Stimulated activated CD8-positive, alpha-beta memory T cell treated with anti-CD3 and anti-CD28 coated beads, Interleukin-4, amount 100 ng/mL, for 24 hours (primary cell): ENCODE measurements at places on chromosomes 3 and 15.

DNA sequence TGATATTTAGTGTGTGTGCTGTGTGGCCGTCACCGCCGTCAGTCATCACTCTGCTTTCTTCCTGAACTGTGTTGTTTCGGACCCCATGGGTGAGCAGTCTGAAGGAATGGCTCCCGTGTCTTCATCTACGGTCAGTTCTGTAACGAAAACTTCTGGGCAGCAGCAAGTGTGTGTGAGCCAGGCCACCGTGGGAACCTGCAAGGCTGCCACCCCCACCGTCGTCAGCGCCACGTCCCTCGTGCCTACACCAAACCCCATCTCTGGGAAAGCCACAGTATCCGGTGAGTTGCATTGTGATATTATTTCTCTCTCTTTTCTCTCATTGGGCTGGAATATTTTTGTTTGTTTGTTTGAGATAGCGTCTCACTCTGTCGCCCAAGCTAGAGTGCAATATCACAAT, 34.7 kb downstream of the MAP6D1 start:
- no peak for DNase-seq

GRCh38 chr3:195715583-195716266, 5.1 kb upstream of the MUC20 start:
- no peak for DNase-seq

GRCh38 chr15:44584162-44584749, 47.3 kb downstream of the EIF3J start:
- peak; percentile 37 for DNase-seq

GRCh38 chr3:17795711-17796110, 53.3 kb upstream of the TBC1D5 start:
- DNase-seq: no peak

- DNase-seq: no peak
Observed at GRCh38 chr3:59813148-59813538, 763.3 kb upstream of the CFAP20DC start.

DNA sequence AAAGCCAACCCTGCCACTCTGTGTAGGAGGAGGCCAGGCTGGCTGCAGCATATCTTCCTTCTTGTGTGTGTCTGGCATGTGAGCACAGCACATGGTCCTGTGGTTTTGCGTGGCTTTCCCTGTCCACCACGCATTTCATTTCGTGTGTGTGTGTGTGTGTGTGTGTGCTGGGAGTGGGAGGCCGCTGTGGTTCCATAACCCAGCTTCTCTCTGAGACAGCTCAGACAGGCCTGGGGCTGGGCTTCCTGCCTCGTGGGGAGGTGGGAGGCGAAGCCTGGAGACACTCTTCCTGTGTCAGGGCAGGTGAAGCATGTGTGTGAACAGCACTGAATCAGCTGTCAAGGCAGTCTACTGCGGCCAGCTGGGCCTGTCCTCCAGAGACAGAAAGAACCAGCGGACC, 16.0 kb upstream of the MRPS22 start:
- DNase-seq: no peak
